Amniotic stem cell (primary cell): ENCODE measurements at places on chromosomes 13 and 19.

GRCh38 chr19:14746886-14747285, 31.5 kb downstream of the ADGRE2 start:
- no peak for DNase-seq

GRCh38 chr19:34577056-34577455, 95.5 kb downstream of the WTIP start:
- DNase-seq = no peak

GRCh38 chr19:8335343-8336071, 7.6 kb downstream of the KANK3 start:
- DNase-seq = no peak

GRCh38 chr13:38090913-38091312, 221.3 kb upstream of the TRPC4 start:
- no peak for DNase-seq

GRCh38 chr19:29690842-29691241, 24.2 kb downstream of the C19orf12 start:
- DNase-seq = no peak

DNA sequence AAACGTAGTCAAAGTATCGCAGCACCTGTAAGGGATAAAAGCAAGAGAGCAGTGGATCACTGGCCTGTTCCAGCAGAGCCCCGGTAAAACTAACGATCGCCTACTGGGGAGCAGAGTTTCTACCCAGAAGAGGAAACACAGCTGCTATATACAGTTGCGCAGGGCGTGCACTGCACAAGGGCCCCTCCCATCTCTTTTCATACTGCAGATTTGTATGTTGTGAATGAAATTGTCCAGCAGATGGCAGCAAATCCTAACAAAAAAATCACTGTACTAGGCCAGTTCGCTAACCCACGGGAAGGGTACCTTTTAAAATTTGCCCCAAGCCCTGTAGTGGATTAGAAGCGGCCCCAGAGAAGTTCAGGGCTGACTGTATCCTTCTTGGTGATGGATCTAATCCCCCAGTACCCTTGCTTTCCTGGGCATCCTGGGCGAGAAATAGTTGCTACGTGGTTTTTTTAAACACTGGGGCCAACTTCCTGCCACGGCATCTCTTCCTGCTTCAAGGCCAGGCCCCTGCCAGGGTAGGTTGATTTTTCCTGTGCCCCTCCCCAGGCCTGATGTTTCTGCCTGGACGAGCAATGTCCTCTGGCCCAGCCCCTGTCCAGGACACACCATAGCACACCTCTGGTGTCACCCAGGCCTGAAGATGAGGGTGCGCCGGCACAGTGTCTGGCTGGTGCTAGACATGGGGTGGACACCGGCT, 127.0 kb downstream of the IER2 start:
- peak; percentile 9 for DNase-seq

GRCh38 chr13:101053301-101054093, 362.8 kb downstream of the NALCN start:
- DNase-seq = no peak

- no peak for DNase-seq
Measured at GRCh38 chr13:109985871-109986450, 199.6 kb upstream of the IRS2 start.

DNA sequence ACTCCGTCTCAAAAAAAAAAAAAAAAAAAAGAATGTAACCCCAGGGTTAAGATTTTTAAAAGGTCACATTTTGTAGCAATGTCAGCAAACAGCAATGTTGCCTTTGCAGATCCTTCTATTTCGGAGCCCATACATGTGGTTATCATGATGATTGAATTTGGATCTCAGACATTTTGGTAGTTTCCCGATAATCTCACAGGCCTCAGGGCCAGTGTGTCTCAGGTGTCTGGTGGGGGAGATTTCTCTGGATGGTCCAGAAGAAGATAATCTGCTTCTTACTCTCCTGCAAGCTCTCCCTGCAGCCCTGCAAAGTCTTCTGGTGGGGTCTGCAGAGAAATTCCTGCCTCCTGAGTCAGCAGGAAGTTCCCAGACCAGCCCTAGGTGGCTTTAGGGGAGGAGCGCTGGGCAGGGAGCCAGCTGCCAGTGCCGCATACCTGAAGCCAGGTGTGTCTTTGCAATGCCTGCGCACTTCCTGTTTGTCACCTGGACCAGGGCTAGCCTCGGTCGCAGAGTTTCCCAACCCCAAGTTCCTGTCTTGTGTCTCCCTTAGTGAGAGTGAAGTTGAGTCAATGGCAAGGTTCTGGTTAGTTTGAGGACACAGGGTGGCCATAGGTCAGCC, 1.4 kb downstream of the SH2D3A start:
- no peak for DNase-seq

DNA sequence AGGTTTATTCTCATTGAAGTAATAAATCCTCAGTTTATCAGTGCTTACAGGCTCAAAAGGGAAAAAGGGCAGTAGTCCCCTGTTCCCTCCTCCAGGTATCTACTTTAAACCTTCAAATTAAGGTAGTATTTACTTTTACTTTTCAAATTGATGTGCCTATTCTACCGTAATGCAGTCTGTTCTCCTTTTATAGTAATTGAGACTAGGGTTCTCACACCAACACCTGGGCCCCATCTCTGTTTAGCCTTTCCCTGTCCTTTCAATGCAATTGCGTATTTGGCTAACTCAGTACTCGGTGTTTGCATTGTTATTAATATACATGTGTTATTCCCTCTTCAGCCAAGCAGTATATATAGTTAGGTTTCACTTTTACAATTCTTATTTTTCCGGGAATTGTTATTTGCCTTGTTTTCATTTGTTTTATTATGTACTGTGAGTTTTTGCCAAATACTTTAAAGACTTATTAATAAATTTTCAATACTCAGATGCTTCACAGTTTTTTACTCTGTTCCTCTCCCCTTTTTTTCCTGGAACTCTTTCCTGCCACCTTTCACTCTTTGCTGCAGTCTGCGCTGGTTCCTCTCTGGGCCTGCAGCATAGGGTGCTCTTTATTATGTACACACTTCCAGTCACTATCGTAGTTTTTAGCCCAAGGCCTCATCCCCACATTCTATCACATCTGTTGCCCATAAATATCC, 30.3 kb downstream of the USPL1 start:
- DNase-seq = no peak

GRCh38 chr13:49859560-49859959, 67.1 kb upstream of the KPNA3 start:
- peak; percentile 54 for DNase-seq

GRCh38 chr13:107295416-107296140, 727.6 kb upstream of the ARGLU1 start:
- DNase-seq = no peak
